ENCODE measurements at places on chromosomes 16 and 17.
A peak's percentile ranks its signal among the peaks of the same experiment; 100 is the strongest.

GRCh38 chr16:50676684-50677225 lies 4.4 kb downstream of the SNX20 start:
- DNase-seq = no peak

DNA sequence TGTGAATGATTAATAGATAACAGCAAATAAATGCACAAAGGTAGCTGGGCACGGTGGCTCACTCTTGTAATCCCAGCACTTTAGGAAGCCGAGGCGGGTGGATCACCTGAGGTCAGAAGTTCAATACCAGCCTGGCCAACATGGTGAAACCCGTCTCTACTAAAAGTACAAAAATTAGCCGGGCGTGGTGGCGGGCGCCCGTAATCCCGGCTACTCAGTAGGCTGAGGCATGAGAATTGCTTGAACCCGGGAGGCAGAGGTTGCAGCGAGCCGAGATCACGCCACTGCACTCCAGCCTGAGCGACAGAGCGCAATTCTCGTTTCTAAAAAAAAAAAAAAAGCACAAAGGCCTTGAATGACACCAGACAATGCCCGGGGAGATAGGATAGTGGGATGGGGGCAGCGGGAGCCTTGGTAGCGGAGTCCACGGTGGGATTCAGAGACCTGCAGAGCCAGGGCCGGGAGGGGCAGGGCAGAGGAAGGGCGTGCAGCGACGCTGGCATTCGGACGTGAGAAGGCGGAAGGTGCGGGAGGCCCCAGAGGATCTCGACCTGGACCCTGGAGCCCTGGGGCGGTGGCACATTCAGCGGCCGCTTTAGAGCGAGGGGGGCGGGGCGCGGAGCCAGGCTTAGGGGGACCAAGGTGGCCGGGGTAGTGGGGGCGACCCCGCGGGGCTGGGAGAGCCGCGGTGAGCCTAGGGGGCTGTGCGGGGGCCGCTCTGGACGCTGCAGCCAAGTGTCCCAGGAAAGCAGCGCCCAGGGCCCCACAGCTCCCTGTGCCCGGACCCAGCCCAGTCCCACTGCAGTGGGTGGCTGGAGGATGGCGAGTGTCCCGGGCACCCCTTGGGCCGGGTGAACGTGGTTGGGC lies 999 bp upstream of the FLYWCH2 start:
- peak; percentile 63 for DNase-seq

DNA sequence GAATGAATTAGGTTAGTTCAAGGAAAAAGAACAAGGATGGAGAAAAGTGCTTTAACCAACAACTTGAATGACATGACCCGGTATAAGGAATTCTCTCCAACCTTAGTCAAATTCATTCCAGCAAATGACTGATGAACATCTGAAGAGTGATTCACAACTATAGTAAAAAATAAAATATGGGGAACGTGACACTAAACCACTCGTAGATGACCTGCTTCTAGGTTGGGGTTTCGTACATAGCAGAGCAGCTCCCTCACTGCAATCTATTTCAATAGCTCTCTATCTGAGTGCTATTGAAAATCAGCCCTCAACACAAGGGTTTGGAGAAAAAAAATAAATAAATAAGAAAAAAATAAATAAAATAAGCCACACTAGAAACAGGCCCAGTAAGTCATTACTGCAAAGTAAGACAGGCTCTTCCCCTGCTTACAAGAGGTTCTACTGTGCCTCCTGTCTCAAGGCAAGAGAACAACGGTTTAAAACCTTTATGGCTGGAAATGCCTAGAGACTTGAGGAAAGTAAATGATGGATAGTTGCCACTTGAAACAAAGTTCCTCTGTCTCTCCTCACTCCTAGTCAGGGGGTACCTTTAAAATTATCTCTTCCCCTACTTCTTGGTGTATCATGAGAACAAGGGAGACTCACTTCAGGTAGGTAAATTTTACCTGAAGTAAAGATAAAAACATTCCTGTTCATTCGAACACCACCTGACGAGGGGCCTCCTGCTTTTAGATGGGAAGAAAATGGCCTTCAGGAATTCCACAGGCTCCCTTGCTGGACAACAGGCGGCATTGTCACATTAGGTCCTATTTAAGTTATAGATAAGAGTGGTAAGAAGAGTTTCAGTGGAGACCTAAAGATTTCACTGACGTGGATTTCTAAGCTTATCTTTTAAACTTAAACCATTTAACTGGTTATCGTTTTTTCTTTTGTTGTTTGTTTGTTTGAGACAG lies 20.5 kb downstream of the COG7 start:
- DNase-seq = peak; percentile 13

- DNase-seq = peak; percentile 72
Measured at GRCh38 chr16:3175157-3176093, 12.6 kb upstream of the OR1F1 start.

- no peak for DNase-seq
Measured at GRCh38 chr16:60127196-60127595, 1393.1 kb upstream of the GOT2 start.

DNA sequence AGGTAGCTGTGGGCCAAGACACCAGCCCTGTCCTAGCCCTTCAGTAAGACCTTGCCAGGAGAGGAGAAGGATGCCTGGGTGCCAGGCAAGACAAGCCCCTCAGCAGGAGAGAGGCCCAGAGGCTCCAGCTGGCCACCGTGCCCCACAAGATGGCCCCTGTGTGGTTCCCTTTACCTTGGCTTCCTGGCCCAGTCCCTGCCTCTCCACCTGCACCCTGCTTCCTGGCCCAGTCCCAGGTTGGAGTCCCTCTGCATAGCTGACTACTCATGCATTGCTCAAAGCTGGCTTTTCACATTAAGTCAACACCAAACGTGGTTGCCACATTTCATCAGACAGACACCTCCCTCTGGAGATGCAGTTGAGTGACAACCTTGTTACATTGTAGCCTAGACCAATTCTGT lies 4.0 kb downstream of the SYNGR3 start:
- peak; percentile 38 for DNase-seq

DNA sequence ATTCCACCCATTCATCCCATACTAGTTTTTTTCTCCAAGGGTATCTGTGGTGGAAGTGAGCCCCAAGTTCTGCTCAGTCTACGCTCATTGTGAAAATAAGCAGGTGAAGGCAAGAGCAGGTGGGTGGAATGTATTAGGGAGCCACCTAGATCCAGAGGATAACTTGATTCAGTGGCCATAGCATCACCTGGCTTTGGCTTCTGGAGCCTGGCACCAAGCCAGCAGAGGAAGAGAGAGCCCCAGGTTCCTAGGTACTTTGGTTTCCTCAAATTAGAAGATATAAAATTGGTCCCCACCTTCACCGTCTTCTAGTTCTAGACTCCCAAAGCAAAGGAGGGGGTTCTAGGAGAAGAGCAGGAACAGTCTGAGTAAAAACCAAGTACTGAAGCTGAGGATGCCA lies 4.1 kb downstream of the FXR2 start:
- no peak for DNase-seq

GRCh38 chr17:78969865-78970264 lies 9.9 kb downstream of the LGALS3BP start:
- no peak for DNase-seq

- DNase-seq = no peak
Measured at GRCh38 chr17:57577751-57578607, 167.1 kb downstream of the CCDC182 start.

- no peak for DNase-seq
Measured at GRCh38 chr16:70677499-70678120, 8.2 kb downstream of the MTSS2 start.

DNA sequence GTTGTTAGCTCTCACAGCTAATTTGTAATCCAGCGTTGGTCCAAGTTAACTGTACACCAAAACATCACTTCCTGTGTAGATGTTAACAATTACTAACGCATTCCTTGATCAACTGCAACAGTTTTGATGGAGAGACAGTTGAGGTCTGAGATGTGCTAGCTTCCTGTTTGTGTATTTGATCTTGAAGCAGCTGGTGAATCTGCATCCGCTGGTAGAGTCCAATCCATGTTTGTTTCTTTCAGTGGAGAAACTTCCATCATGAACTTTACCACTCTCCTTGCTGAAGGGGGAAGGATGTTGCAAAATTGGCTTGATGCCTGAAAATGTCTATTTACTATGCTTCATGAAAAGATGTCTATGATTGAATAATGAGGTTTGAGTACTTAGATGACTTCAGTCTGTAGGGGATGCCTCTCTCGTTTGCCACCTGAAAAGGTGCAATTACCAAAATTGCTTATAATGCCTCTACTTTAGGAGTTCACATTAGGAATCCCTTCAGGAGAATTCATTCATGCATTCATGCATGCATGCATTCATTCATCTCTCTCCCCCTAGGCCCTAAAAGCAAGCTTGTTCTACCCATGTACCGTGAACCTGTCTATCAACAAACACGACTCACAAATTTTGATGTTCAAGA lies 39.6 kb upstream of the ZKSCAN2 start:
- DNase-seq = no peak

DNA sequence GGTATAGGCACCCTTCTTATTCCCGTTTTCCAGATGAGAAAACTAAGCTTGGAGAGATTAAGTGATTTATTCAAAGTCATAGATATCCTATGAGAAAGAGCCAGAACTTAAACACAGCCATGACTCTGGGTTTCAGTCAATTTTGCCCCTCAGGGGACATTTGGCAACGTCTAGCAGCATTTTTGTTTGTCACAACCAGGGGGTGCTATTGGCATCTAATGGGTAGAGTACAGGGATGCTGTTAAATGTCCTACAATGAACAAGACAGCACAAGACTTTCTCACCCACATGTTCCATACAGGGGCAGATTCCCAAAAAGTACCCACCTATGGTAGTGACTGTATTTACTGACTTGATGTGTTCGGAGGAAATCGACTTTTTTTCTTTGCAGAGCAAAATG lies 4.8 kb upstream of the SHISA9 start:
- DNase-seq = peak; percentile 55
